Osteocyte (in vitro differentiated cells): ENCODE measurements at places on chromosomes 2 and 18. TPM values are rescaled to one million over a fixed set of nuclear protein-coding genes. Genes with fewer than 3 reads are reported as not detected.

The GDF7 gene
- total RNA-seq = 9.0 and 10.1 TPM in 2 replicates

- no peak overlapping the region for H3K4me3 ChIP-seq
- peak overlapping the region; percentile 9 for H3K27ac ChIP-seq
- peaks cover 6% of the 10 kb centered on the region for H3K27me3 ChIP-seq
- H3K36me3 ChIP-seq = no peaks in the 10 kb centered on the region
Measured at GRCh38 chr2:62473246-62473827, 32.7 kb downstream of the TMEM17 start.

DNA sequence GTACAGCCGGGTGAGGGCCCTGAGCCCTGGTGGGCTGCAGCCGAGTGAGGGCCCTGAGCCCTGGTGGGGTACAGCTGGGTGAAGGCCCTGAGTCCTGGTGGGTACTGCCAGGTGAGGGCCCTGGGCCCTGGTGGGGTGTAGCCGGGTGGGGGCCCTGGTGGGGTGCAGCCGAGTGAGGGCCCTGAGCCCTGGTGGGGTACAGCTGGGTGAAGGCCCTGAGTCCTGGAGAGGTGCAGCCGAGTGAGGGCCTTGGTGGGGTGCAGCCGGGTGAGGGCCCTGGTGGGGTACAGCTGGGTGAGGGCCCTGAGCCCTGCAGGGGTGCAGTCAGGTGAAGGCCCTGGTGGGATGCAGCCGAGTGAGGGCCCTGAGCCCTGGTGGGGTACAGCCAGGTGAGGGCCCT lies 37.5 kb downstream of the CTDP1 start:
- no peak overlapping the region for H3K27ac ChIP-seq
- H3K36me3 ChIP-seq = peaks cover 33% of the 10 kb centered on the region
- H3K4me1 ChIP-seq = no peaks in the 10 kb centered on the region
- H3K27me3 ChIP-seq = no peaks in the 10 kb centered on the region
- DNase-seq = no peak

The NOP58 gene
- 40.2 and 44.1 TPM in 2 replicates for total RNA-seq

The CRYGC gene
- total RNA-seq = not detected in 2 replicates

DNA sequence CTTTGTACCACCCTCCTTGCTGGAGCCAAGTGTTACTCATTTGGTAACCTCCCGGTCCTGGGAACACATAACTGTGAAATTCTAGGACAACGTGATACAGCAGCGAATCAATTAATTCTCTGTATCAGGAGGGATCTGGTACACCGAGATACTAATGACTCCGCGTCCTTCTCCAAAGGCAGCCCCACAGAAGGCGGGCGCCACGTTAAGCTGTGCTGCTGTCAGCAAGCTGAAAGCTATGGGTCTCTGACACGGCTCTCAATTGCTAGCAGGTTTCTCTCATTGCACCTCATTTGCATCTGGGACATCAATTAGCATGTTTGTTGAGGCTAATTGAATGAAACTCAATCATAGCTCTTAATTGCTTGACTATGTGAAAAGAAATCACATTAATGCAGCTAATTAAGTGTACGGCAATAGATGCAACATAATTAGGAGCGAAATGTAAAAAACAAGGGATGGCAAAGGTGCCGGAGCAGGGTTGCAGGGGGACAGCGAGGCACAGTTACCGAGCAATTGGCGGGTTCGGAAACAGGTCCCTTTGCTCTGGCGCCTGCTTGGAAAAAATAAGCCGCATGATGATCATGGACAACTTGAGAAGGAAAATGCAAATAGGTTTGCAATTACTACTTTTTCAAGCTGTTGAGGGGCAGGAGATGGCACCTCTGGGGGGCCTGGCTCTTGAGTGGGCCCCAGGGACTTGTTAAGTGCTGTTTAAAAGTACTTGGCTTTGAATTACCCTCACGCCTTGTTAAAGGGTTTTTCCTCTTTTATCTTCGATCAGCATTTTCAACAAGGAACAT lies 264.2 kb downstream of the GBX2 start:
- H3K4me1 ChIP-seq = peaks cover 11% of the 10 kb centered on the region
- H3K27me3 ChIP-seq = no peaks in the 10 kb centered on the region
- H3K4me3 ChIP-seq = no peak overlapping the region
- DNase-seq = no peak

The IL1RN gene
- not detected in 2 replicates for total RNA-seq
